Ovary (tissue), 10 donors: ENCODE measurements at places on chromosomes 3 and 15.

DNA sequence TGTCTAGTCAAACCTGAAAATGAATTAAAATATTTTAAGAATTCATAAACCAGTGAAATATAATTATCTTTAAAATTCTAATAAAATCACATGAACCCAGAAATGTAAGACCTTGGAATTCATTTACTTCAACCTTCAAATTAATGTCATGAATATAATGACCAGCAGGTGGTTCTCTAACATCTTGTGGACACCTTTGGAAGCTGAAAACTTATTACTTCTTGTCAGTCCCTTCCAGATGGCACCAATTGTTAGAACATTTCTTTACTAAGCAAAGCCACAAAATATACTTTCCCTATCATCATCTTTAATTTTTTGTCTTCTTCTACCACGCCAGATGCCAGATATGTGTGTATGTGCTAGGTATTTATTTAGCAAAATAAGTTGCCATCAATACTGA lies 240.0 kb downstream of the MBNL1 start:
- no peak for DNase-seq

DNA sequence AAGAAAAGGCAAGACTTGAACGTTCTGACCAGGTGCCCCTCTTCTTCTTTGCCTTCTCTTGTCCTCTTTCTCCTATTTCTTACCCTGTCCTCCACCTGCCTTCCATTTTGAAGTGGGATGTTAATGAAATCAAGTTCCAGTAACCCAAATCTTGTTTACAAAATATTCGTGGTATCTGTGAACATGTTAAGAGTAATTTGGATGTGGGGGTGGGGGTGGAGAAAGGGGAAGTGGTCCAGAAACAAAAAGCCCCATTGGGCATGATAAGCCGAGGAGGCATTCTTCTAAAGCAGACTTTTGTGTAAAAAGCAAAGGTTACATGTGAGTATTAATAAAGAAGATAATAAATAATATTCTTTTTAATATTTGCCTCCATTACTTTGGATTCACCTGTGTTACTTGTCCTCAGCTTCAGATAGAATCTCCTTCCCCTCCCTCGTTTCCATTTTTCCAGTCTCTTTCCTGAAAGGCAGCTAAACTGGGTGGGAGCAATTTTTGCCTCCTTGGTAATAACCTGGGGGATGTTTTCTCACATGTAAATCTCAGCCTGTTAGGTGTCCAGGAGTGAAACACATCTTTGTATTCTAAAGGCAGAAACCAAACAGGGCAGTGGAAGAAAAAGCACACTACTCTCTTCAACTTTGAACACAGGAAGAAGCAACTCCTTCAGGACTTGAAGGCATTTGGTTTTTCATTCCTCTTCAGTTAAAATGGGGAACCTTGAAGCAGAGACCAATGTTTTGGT lies 3.2 kb downstream of the CHST2 start:
- DNase-seq = no peak

- peak; percentile 90 for DNase-seq
Observed at GRCh38 chr15:75673426-75674235, 25.9 kb downstream of the SNX33 start.

DNA sequence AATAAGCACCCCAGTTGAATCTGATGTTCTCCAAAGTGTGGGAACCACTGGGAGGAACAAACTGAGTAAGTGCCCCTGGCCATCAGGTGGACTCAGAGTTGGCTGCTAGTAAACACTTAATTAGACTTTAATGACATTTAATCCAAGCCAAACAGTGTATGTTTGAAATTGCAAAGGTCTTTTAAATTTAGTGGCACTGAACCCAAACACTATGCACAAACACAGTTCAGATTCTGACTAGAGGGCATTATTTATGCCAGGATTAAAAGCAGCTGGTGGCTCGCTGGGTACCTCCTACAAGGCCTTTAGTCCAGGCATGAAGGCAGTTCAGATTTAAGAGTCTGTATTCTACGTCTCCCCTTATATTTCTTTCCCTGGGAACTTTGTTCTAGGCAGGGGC lies 264.8 kb downstream of the CLSTN2 start:
- no peak for DNase-seq

DNA sequence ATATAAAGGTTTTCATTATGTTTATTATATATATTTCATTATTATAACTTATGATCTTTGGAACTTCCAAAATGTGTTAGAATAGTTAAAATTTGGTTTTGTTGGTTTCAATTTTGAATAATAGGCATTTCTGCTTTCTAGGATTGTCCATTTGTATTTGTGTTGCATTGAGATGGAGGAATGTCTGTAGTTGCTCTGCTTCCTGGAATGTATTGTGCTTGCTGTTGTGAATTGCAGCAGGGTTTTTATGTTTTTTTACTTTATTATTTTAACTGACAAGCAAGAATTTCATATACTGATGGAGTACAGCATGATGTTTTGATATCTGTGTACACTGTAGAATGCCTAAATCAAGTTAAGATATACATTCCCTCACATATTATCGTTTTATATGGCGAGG lies 247.4 kb downstream of the XXYLT1 start:
- no peak for DNase-seq

GRCh38 chr15:38226608-38227266 lies 25.9 kb upstream of the SPRED1 start:
- no peak for DNase-seq

GRCh38 chr3:42769477-42770131 lies 3.4 kb downstream of the CCDC13 start:
- DNase-seq = no peak

- no peak for DNase-seq
Observed at GRCh38 chr3:124633524-124633923, 96.7 kb upstream of the UMPS start.

DNA sequence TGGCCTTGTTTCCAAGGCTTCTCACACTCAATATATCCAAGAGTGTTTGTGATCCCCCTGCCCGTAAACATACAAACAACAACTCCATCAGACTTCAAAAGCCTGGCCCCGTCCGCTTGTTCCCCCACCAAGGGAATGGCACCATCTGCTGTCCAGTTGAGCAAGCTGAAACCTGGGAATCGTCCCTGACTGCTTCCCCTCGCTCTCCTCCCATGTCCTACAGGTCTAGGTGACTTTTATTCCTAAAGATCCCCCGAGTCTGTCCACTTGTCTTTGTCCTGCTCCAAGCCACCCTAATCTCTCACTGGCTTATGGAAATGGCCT lies 27.9 kb upstream of the FAM174B start:
- DNase-seq = peak; percentile 56

DNA sequence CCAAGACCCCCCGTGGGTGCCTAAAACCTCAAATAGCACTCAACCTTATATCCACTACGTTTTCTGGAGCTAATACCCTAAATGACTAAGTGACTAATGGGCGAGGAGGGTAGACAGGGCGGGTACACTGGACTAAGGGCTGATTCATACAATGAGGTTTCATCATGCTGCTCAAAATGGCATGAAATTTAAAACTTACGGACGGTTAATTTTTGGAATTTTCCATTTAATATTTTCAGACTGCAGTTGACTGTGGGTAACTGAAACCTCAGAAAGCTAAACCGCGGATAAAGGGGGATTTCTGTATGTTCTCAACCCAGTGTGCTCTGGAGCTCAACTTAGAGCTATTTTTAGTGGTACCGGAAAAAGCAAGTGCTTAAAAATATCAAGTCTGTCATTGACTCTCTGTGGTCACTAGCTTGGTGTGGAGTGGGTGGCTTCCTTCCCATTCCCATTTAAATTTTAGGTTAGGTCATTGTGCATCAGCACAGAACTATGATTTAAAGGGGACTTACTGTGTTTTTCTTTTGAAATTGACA lies 72.9 kb downstream of the LRRC28 start:
- DNase-seq = no peak

DNA sequence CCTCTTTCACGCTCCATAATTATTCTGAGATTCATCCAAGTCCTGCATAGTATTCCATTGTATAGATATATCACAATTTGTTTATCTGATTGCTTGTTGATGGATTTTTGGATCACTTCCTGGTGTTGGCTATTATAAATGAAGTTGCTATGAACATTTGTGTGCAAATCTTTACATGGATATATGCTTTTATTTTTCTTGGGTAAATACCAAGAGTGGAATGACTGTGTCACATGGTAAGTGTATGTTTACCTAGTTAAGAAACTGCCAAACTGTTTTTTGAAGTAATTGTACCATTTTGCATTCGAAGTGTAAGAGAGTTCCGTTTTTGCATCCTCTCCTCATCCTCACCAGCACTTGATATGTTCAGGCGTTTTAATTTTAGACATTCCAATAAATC lies 34.6 kb upstream of the ROPN1 start:
- DNase-seq = no peak

DNA sequence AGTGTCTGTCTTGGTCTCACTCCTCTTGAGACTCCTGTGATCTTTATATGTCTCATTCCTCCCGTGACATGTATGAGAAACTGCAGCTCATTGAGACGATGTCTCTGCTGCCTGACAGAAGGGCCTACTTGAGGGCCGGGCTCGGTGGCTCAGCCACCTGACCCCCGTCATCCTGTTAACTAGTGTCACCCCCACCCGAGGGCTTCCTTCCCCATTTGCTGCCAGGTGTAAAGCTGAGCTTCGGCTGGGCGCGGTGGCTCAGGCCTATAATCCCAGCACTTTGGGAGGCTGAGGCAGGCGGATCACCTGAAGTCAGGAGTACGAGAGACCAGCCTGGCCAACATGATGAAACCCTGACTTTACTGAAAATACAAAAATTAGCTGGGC lies 12.7 kb downstream of the SEMA4B start:
- no peak for DNase-seq

GRCh38 chr3:55634345-55634744 lies 147.2 kb upstream of the WNT5A start:
- DNase-seq = no peak

DNA sequence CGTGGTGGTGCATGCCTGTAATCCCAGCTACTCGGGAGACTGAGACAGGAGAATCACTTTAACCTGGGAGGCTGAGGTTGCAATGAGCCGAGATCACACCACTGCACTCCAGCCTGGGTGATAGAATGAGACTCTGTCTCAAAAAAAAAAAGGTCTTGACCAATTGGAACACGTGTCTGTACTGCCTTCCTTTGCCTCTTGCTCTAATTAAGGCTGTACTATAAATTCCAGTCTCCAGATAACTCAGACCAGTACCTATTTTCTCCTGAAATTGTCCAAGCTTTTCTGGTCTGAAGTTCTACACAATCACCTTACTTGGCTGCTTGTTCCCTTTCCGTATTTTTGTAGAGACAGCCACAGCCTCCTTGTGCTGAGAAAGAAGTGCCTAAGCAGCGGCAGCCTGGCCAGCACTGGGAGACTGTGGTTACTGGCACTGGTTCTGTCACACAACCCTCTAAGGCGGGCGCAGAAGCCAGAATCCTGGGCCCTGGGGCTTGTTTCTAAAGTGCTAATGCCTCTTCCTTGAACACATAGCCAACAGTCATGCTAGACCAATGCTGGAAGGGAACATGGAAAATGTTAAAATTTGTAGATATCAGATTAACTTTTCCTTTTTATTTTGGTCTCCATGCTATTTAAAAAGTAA lies 6.2 kb upstream of the CEP70 start:
- no peak for DNase-seq

- no peak for DNase-seq
Observed at GRCh38 chr15:77042245-77042919, 28.5 kb downstream of the TSPAN3 start.

GRCh38 chr3:107987036-107987939 lies 103.5 kb downstream of the CD47 start:
- peak; percentile 81 for DNase-seq

GRCh38 chr15:60301024-60301423 lies 96.8 kb downstream of the ANXA2 start:
- DNase-seq = no peak

DNA sequence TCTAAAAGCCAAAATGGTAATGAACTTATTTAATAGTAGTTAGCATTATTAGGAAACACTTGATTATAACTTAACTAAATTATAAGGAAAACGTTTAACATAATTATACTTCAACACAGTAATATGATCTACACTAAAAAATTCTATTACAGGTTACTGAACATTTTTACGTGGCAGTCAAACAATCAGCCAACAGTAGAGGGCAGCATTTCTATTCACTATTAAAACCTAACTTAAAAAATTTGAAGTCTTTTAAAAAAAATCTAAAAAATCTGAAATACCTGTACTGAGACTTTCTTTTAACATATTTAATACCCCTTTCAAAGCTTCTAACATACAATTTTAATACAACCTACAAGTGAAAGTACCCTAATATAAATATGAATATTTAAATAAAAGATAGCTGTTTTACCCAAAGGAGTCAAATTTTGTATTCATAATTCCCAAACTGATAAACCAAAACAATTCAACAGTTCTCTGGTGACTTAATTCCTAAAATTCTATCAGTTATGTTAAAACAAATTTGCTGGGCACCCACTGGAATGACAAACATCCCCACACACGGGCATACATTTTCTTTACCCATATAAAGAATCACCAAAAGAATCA lies 41.5 kb downstream of the DLG1 start:
- DNase-seq = no peak

- no peak for DNase-seq
Observed at GRCh38 chr3:32817257-32817557, 590 bp upstream of the TRIM71 start.

DNA sequence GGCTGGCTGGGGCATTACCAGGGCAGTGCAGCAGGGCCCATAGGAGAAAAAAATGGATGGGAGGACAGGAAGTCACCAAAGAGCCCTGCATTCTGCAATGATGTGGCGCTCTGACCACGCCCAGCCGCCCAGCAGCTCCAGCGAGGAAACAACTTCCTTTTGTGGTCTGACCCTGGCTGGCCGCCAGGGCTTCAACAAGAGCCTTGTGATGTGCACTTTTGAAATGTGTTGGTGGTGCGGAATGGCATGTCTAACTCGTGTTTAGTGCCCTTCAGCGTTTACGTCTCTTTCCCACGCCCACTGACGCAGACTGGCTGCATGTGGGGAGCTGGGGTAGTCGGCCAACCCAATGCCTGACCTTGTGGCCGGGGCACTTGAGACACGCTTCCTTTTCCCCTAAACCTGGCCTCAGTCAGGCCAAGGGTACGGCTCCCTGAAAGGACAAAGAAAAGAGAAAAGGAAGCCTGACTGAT lies 81.9 kb upstream of the CTNNB1 start:
- peak; percentile 25 for DNase-seq

DNA sequence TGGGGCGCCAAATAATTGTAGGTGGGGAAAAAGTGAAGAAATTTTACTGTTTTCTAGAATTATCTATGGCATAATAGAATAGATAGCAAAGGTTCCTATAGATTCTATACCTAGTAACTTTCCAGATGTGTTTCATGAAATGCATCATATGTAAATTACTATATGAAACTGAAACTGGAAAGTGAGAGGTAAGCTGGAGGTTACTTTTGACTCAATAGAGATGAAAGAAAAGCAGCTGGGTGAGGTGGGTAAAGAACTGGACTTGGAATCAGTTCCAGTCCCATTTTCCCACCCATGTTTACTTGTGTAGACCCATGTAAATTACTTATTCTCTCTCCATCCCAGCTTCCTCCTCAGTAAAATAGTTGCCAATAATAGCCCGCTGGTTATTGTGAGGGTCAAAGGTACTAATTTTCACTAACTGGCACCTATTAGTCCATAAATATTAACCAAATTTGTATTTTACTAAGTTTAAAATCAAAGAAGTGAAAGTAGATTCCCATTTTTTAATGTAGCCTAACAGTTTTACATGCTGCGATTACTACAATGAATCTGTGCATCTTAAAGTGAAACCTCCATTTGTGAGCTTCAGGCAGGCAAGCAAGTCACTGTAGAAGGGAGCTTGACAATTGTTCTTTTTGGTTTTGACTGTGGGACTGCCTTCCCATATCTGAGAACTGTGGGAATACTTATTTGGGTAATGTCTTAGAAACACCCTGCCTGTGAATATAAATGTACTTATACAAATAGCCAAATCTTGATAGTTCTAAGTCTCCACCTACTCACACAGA lies 312.1 kb downstream of the SLC9A9 start:
- no peak for DNase-seq
